ENCODE measurements at places on chromosomes 7 and 10.
A peak's percentile ranks its signal among the peaks of the same experiment; 100 is the strongest.

DNA sequence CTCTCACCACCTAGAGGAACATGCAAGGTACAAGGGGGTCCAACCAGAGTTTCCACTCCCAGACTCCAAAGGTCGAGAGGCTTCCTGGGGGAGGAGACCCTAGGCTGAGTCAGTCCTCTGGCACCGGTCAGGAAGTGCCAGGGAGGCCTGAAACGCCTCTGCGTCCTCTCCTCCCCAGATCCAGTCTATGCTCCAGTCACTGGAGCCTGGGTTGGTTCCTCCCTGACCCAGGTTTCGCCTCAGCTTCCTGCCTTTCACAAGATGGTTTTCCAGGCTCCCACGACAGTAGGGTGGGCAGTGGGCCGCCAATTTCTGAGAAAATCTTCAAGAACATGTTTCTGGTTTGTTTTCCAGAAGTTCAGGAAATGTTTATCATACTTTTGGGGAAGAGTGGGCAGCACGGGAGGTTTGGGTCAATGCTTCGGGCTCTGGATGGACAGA is 30.0 kb downstream of the DUSP5 start:
- DNase-seq, result no peak

GRCh38 chr7:99499371-99499720 is 735 bp downstream of the ZNF394 start:
- DNase-seq, result no peak

- DNase-seq, result peak; percentile 60
These were observed 40.5 kb upstream of the PRKAR1B start for GRCh38 chr7:767580-767940.

DNA sequence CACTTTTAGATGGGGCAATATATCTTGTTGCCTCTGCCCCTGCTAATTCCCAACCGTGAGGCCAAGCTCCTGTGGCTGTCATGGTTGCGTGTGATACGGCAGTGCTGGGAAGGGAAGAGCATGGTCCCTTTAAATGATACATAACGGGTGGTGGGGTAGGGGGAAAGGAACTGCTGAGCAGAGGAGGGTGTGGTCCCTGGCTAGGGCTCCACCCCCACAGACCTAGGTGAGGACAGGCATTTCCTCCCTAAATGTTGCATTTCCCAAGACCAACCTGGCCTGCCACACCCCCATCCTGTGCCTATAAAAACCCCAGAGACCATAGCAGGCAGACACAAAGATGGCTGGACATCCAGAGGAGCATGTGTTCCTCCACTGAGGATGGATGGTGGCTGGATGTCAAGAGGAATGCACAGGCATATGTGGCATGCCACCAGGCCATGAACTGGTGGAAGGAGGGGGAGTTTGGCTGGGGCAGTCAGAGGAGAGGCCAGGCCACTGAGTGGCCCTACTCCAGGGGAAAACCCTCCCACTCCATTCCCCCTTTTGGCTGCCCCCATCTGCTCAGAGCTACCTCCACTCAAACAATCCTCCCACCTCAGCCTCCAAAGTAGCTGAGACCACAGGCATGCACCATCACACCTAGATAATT is 104.0 kb downstream of the PLXDC2 start:
- no peak for DNase-seq

GRCh38 chr7:159083001-159083697 is 61.5 kb downstream of the VIPR2 start:
- no peak for DNase-seq

DNA sequence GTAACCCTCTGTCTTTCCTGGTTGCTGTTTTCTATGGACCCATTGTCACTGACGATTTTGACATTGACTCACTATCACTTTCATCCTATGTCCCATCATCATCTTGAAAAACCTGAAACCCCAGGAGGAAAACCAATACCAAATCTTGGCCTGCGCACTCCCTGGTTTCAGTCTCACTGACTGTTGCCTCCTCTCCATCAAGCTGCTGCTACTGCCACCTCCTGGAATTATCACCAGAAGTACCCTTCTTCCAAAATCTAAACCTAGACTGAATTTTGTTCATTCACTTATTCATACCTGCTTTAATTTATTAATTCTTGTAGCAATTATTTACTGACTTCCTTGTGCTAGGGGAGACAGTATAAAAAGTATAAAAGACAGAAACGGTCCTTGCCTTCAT is 44.5 kb upstream of the ACBD5 start:
- DNase-seq, result peak; percentile 13

DNA sequence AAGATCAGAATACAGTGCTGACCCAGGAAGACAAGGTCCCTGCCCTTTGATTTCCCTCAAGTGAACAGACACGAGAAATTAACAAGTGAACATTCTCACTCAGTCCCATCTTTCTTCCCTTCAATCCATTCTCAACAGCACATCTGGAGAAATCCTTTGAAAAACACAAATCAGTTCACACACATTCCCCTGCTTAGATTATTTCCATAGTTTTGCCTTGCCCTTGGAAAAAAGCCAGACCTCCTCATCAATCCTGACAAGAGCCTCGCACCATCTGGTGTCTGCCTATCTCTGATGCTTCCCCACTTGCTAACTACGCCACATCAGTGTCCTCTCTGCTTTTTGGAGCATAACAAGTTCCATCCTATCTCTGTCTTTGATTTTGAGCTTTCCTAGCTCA is 94.4 kb upstream of the KIAA1217 start:
- no peak for DNase-seq

DNA sequence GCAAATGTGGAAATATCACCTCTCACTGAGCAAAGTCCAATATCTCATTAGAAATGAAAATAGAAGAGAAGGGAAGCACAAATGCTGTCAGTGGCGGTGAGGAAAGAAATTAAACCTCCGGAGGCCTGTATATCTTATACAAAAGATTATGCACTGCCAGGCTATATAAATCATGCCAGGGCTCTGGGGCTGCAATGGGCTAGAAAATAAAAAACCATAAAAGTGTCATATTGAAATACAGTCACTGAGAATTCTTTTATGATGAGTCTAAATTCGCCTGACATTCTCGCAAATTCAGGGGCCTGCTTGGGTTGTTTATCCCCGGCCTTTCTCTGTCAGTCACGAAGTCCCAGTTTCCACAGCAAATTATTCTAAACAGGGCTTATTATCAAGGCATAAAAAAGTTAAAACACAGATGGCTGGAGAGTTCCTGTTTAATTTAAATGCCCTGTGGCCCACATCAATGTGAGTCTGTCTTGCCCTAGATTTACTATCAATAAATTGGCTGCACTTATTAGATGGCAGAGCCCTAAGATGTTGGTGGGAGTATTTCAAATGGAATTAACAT is 193.8 kb downstream of the SNX10 start:
- DNase-seq, result no peak

Data from left kidney (tissue), 8 donors.